GM23248 (cell line): ENCODE measurements at places on chromosomes 2 and 18.

DNA sequence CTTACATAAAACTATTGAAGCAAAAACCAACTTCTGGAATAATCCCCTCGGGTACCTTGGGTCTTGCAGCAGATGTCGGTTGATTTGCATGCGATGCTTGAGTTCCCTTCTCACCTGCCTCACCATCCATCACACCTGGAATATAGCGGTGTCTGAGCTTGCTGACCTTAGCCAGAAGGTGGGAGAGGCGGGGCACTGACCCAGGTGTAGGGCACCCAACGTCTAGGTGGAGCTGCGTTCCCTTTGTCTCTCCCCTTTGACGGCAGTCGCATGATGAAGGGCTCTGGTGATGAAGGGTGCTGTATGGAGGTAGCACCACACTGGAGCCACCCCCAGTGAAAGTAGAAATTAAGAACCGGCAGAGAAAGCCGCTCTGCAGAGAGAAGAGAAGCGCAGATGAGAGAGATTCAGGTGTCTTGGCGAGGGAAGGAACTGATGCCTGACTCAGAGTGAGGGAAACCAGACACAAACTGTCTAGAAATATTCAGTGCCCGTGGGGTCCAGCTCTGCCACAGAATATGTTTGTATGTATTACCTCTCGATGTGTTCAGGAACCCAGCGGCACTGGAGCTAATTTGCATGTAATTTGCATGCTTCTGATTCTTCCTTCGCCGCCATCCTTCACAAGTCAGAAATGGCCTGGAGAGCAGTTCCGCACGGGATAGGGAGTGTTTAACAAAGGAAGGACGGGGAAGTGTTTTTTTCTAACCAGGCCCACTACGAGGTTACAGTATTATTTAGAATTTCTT, 19.4 kb upstream of the MBP start:
- no peak for DNase-seq

DNA sequence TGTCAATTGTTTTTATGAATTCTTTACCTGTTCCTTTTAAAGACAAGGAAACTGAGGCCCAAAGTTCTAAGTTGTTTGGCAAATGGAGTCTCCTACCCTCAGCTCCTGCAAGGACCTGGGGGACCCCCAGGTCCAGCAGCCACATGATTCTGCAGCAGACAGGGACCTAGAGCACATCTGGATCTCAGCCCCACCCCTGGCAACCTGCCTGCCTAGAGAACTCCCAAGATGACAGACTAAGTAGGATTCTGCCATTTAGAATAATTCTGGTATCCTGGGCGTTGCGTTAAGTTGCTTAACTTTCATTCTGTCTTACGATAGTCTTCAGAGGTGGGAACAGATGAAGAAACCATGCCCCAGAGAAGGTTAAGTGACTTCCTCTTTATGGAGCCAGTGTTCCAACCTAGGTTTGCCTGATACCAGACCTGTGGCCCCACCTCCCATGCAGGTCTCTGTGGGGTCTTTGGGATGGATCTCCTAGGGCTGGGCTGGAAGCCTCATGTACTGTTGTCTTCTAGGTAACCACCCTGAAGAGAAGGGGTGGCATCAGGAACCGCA, 5.6 kb upstream of the CENPA start:
- no peak for DNase-seq

DNA sequence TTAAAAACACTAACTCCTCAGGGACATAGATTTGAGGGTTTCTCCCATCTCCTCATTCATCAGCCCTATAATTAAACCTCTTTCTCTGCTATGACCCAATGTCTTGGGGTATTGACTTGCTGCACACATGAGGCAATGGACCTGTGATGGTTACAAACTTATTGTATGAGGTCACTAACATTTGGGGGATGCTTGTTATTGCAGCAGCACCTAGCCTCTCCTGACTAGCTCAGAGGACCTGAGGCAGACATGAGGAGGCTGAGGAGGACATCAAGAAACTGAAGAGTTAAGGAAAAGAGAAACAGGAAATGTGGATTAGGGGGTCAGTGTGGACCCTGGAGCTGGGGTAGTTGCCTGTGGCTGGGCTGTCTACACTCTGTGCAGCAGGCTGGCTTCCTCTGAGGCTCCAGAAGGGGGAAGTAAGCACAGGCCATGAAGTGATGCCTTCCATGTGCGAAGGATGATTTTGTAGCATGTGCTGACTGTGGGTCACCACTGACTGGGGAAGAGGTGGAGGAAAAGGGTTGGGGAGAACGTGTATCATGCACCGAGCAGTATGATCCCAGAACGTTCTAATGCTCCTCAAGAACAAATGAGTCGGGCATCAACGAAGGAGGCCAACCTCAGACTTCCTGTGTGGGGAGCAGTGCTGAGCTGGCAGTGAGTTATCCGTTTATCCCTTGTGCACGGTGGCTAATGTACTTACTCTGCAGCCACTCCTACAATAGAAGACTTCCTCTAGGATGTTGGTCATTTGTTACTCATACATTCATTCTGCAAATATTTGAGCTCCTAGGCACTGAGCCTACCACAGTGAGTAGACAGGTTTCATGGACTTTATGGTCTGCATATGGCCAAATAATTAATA, 42.1 kb upstream of the RFX8 start:
- DNase-seq = peak; percentile 98

DNA sequence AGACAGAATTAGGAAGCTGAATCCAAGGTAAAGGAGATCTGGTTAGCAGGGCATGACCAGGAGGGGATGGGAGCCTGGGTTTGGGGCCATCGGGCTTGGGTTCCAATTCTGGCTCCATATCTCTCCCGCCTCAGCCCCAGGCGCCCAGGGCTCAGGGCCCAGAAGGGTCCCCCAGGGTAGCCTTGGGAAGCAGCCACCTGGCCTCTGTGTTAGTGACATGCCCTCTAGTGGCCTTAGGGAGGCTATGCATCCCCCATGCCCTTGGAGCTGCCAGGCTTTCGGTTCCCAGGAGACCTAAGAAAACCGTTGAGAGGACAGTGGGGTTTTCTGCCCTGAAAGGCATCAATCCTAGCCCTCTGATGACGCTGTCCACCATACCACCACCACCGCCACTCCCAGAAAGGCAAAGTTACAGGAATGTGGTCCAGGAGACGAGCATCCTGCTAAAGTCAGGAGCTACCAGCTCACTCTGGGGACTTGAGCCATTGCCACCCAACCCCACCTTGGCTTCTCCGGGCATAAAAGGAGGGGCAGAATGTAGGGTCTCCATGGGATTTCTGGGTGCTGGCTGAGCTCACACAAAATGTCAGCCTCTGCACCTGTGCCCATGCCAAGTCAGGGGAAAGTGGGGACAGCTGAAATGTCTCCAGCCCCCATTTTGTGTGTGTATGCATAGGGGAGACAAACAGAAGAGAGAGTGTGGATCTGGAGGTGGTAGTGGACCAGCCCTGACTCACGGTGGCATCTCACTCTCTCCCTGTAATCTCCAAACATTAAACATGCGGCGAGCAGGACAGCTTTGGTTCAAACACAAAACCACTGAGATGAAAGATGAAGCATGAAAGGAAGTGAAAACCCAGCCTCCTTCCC, 56.5 kb downstream of the EMX1 start:
- peak; percentile 80 for DNase-seq

- DNase-seq = no peak
Measured at GRCh38 chr2:136121204-136121910, 3.4 kb upstream of the CXCR4 start.

GRCh38 chr2:128774320-128775216, 455.9 kb upstream of the HS6ST1 start:
- DNase-seq = no peak

- peak; percentile 31 for DNase-seq
Measured at GRCh38 chr18:45874491-45875184, 49.2 kb downstream of the SIGLEC15 start.

GRCh38 chr2:78061301-78061700, 539.1 kb upstream of the LRRTM4 start:
- DNase-seq = no peak

- no peak for DNase-seq
Measured at GRCh38 chr2:80546766-80547165, 242.2 kb upstream of the LRRTM1 start.

DNA sequence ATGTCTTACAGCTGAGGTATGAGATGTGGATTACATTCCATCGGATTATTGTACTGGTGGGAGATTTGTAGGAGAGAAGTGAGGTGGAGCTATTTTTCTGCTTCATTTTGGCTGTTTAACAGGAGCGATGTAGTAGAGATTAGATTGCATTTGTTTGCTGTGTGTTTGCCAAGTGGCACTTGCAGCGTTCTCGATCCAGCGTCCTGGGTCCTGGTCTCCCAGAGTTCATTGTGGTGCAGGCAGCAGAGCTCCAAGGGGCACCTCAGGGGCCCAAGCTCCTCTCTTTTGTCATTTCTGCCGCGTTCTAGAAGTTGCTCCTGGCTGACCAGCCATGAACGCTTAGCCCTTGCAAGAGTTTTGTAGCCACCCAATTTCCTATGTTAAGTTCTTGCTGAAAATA, 210.1 kb upstream of the APCDD1 start:
- no peak for DNase-seq

DNA sequence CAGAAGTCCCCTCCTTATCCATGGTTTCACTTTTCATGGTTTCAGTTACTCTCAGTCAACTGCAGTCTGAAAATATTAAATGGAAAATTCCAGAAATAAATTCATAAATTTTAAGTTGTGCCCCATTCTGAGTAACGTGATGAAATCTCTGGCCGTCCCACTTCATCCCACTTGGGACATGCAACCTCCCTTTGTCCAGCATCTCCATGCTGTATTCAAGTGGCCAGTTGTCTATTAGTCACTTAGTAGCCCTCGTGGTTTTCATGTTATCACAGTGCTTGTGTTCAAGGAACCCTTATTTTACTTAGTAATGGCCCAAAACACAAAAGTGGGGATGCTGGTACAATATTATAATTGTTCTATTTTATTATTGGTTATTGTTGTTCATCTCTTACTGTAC, 18.0 kb upstream of the DAPL1 start:
- no peak for DNase-seq
